NCI-H1417 treated with DMSO at 0.1 percent for 48 hours (cell line): ENCODE measurements at places on chromosomes 2 and 18.

GRCh38 chr2:43946685-43947084 lies 49.1 kb downstream of the LRPPRC start:
- no peak for DNase-seq

GRCh38 chr2:181036445-181036844 lies 56.0 kb downstream of the UBE2E3 start:
- no peak for DNase-seq

DNA sequence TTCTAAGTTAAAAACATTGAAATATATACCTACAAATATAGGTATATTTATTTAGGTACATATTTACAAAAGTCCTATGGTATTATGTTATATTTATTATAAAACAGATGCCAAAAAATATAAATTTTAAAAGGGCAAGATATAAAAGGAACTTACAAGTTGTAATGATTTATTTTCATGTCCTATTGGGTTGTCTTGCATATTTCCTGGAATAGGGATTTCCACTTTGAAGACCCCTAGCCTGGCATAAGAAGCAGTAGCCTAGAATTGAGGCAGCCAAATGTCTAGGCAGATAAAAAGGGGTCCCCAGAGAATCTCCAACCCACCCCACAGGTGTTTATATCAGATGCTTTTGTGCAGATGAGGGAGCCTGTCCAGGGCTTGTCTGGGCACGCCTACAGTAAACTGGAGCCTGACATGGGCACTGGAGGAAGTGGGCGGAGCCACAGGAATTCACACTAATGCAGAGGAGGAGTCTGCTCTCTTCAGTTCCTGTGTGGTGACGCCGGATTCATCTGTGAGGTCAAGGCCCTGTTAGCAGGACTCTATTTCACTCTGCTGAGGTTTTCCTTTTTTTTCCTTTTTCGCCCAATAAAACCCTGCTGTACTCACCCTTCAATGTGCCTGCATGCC lies 1088.9 kb upstream of the PIK3C3 start:
- DNase-seq, result no peak

- no peak for DNase-seq
Observed at GRCh38 chr2:172431463-172431862, 4.1 kb downstream of the ITGA6 start.

- DNase-seq, result no peak
Observed at GRCh38 chr2:45986509-45986908, 310.7 kb upstream of the EPAS1 start.

GRCh38 chr2:239942871-239943311 lies 82.3 kb downstream of the NDUFA10 start:
- DNase-seq, result no peak

DNA sequence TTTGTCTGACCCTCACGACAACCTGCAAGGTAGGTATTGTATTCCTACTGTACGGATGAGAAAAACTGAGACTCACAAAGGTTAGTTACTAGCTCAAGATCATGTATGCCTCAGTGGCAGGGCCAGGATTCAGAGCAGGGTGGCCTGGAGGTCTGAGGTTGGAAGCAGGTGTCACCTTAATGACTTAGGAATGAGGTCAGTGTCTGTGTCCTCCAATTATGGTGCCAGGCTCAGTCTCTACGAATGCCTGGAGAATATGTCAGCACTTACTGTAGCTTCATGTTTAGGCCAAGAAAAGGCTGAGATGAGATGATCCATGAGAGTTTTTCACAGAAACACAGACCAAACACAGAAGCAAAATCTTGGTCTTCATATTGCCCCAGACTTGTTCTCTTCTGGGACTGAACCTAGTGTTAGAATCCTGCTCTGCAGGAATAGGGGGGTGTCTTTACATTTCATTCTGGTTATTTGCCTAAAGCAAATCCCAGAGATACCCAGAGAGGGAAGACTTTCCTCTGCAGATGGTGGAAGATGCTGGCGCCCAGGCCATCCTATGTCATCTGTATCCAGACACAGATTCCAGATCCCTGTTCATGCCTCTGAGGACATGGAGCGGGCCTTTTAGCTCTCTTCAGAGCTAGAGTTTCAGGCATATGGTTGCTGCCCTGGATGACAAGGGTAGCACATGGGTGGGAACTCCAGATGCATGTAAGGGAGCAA lies 16.3 kb upstream of the RAB10 start:
- no peak for DNase-seq

DNA sequence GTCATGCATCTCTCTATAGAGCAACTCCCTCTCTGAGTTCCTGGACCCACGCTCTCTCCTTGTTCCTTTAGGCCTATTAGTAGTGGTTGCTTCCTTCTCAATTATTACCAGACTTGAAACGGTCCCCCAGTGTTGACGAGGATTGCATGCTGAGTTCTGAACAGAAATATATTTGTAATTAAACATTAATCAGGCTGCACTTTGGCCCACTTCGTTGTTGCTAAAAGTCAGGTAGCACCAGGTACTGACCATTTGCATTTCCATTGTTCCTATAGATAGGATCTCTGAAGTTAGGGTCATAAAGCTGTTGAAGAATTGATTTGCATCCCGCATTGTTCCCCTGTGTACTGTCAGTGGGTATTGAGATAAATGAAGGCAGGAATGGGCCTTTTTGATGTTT lies 36.9 kb upstream of the TTR start:
- no peak for DNase-seq

DNA sequence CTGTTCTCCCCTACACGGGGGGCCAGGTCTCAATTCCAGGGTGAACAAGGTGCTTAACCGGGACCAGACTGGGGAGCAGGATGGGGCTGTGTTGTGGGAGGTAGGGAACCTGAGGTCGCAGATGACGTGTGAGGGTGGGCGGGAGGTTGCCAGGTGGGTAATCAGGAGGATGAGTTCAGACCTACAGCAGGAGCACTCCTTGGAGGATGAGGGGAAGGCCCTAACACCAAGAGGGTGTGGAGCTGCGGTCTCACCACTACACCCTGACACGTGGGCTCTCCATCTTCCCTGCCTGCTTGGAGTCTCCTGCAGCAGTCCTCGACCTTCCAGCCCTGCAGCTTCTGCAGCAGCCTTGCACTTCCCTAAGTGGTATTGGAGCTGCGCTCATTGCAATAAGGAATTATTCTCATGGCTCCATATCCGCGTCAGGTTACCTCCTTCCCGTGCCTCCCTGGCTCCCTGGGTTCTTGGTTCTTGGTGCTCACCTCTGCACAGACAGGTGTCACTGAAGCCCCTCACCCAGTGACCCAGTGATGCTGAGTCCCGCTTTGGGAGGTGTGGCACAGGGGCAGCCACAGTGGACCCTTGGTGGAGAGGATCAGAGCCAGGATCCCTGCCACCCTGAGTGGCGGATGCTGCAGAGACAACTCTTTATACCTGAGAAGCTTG lies 15.5 kb downstream of the SH3BP4 start:
- DNase-seq, result no peak

- DNase-seq, result no peak
Observed at GRCh38 chr2:205040323-205040722, 495.0 kb downstream of the PARD3B start.

DNA sequence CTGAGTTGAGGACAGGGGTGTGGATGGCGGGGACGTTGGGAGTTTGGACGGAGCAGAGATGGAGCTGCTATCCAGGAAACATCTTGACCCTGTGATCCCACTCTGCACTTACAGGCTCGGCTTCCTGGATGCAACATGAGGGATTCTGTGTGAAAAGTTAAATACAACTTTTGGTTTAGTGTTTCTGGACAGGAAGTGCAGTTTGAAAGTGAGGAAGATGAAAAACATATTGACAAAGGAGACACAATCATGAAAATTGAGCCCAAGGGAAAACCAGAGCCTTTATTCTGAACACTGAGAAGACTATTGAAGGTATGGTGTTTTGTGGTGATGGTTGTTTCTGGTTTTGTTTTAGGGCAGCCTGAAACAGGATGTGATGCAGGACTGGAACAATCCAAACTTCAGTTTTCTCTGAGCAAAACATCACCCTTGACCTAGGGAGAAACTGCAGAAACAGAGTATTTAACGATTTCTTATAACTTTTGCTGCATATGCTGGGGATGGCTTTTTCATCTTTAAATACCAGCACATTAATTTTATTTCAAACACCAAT lies 76.5 kb upstream of the RFX8 start:
- no peak for DNase-seq

GRCh38 chr2:203867561-203868200 lies at the start of gene CTLA4:
Gene CTLA4, plus strand, starts transcription at chr2:203867771. Its CDS starts 172 bp downstream, at chr2:203867943.
- DNase-seq, result no peak

DNA sequence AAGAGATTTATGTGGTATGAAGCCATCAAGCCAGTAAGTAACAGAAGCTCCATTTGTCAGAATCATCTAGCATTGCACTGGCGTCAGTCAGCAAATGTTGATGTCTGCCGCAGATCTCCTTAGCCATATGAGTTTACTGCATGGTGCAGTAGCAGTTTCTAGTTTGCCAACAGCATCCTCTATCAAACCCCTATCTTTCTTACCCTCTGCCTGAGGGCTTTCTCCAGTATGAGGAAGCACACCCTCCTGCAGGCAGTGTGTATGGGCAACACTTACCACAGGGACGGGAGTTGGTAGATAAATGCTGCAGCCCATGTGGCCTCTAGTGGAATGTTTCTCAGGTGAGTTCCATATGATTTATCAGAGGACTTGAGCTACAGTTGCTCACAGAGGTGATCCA lies 63.7 kb downstream of the EFEMP1 start:
- DNase-seq, result no peak

- DNase-seq, result no peak
Observed at GRCh38 chr2:190744041-190744440, 95.2 kb downstream of the NAB1 start.

GRCh38 chr2:28095622-28096021 lies 205.1 kb downstream of the BABAM2 start:
- no peak for DNase-seq
